Epithelial cell of alveolus of lung (primary cell): ENCODE measurements at places on chromosomes 4 and X. TPM values are rescaled to one million over a fixed set of nuclear protein-coding genes. Genes with fewer than 3 reads are reported as not detected.

The GAGE12E gene
- total RNA-seq = not detected in 2 replicates

The UGT2B11 gene
- total RNA-seq = not detected in 2 replicates

The SATL1 gene
- total RNA-seq = not detected in 2 replicates

The ESX1 gene
- total RNA-seq = 0.13 TPM in 1 of 2 replicates, not detected in the other

The PCDH10 gene
- total RNA-seq = 2.4 and 4.3 TPM in 2 replicates
